Tongue (tissue), 3 donors: ENCODE measurements at places on chromosomes 6 and 20. TPM values are rescaled to one million over a fixed set of nuclear protein-coding genes. Genes with fewer than 3 reads are reported as not detected.

DNA sequence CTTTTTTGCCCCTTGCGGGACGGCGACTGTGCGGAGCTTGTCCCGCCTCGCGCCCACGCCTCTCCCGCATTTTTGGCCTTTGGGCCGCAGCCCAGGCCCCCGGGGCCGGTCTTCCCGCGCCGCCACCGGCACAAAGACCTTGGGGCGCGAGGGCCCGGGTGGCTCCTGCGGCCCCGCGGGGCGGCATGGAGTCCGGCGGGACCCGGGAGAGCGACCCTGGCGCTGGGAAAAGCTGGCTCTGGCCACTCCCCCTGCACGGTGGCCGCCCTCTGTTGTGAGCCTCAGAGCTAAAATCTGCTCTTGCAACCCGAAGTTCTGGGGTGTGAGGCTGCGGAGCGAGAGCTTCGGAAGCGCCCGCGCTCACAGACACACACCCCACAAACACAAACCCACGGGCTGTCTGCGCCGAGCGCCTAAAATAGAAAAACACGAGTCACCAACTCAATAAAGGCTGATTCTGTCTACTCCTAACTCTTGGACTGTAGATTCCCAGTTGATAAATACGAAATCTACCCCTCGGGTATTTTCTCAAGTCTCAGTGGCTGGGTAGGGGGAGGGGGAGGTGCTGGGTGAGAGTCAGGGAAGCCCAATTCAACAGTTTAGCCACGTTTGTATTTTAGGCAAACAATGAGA lies 496 bp upstream of the BEND3 start:
- DNase-seq: peak; percentile 69

LST1 gene
- total RNA-seq: 1.5 TPM

DNA sequence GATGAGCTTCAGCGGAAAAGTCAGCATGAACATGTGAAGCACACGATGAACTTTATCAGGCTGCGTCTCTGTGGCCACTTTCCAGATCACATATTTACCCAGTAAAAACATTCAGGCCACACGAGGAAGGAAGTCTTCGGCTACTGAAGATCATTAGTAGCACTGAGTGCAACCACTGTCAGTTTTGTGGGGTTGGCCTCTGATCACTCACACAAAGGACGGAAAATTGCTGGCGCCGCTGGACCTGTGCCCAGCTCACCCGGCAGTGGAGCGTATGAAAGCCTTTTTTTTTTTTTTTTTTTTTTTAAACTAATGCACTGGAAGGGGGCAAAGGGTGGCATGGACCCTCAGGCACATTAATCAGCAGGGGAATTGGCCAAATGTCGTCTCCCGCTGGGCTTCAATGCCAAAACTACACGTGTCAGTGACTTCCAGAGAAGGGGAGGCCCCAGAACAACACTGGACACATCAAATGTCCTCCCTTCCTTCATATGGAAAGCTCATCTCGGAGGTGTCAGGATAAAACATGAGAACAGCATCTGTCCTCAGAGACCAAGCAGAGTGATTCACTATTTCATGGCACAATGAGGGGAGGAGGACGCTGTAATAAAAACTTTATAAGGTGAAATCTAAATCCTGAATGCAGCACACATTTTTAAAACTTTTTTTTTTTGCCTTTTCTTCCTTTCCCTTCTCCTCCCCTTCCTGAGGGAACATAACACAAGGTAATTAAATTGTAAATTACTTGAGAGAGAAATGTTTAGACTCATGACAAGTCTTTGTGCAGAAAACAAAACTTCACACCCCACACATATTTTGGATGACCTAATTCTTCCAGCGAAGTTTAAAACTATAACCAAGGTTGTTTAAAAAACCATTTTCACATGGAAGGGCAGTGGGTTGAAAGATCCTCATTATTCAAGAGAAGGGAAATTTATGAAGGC lies 223.4 kb downstream of the FOXC1 start:
- DNase-seq: peak; percentile 63

SLC17A1 gene
- not detected for total RNA-seq

RAET1E gene
- 8.8 TPM for total RNA-seq

- peak; percentile 77 for DNase-seq
Observed at GRCh38 chr6:107495971-107496370, 6.1 kb downstream of the SOBP start.

GRCh38 chr6:122184401-122184827 lies 215.0 kb upstream of the HSF2 start:
- DNase-seq: peak; percentile 61

DNA sequence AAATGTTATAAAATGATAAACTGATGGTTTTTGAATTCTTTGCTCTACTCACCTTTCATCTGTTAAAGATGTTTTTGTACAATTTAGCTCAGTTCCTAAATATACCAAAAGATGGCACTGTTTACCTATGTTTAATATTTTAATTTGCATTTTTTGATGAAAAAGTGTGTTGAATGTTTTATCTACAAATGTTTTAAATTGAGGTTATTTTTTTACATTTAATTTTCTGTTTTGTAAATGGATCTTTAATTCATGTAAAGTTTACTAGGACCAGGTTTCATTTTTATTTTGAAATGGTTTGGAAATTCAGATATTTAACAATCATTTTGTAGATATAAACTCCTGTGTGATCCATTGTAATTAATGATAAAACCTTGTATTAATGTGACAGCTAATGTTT lies 30.0 kb downstream of the CDKAL1 start:
- DNase-seq: peak; percentile 68
